ENCODE measurements at places on chromosomes 6 and 20.

DNA sequence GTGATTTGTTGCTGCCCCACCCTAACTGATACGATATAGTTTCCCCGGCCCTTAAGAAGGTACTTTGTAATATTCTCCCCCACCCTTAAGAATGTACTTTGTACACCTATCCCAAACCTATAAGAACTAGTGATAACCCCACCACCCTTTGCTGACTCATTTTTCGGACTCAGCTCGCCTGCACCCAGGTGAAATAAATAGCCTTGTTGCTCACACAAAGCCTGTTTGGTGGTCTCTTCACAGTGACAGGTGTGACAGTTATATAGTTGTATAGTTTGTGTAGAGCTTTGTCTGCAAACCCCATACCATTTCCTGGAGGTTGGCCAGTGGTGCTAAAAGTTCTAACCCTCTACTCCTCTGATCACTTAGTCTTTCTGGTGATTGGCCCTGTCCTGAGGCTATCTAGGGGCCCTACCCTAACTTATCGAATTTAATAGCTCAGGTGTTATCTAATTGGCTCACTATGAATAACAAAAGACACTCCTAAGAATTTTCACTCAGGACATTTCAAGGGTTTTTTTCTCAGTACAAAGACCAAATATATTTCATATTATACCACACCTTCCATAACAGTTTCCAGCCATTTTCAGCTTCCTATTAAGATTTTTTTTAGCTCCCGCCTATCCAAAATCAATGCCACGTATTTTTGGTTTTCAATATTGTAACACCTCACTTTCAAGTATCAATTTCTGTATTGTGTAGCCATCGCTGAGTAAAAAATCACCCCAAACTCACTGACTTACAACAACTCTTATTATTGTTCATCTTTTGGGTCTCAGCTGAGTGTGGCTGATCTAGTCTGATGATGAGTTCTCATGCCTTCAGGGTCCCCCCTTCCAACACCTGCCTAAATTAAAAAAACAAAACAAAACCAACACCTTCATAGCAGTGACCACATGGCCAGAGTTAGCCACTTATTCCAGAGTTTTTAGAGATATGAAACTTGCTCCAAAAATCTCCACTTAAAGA is 9.8 kb upstream of the BTN1A1 start:
- no peak for DNase-seq

DNA sequence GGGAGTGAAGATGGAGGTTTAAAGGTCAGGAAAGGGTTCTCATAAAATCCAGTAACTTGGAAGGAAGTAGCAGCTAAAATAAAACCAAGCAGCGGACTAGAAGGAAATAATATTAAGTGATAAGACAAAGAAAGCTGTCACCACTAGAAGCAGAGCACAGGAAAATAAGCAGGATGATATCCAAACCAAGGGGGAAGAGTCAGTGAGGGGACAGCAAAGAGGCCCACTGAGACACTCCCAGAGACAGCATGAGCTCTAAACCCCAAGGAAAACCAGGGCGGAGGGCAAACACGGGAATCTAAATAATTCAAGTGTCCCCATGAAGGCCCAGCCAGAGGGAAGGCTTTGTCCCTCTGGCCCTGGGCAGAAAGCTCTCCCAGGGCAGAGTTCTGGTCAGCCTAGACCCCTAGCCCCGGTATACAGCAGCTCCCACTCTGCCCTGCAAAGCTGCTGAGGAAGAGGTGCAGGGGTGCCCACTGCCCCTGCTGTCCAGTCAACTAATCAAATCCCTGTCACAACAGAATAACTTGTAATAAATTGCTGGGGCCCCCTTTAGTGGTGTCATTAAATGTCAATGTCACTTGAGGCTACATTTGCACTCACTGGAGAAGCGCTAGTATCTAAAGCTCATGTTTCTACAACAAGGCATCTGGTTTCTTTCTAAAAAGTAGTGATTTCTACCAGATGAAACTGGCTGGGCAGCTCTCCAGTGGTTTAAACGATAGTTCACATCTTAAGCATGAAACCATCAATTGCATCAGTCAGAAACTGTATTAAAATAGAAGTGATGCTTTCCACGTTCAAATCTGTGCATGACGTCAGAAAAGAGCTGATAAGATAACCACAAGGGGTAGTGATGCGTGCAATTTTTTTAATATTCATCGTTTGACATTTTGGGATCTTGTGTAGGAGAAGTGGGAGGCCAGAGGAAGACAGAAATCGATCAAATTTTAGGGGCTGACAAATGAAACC is 13.6 kb downstream of the PDE10A start:
- no peak for DNase-seq

- no peak for DNase-seq
These were observed 48.9 kb downstream of the ATXN1 start for GRCh38 chr6:16712255-16712930.

GRCh38 chr20:1622450-1622849 is 2.6 kb upstream of the SIRPB1 start:
- no peak for DNase-seq

DNA sequence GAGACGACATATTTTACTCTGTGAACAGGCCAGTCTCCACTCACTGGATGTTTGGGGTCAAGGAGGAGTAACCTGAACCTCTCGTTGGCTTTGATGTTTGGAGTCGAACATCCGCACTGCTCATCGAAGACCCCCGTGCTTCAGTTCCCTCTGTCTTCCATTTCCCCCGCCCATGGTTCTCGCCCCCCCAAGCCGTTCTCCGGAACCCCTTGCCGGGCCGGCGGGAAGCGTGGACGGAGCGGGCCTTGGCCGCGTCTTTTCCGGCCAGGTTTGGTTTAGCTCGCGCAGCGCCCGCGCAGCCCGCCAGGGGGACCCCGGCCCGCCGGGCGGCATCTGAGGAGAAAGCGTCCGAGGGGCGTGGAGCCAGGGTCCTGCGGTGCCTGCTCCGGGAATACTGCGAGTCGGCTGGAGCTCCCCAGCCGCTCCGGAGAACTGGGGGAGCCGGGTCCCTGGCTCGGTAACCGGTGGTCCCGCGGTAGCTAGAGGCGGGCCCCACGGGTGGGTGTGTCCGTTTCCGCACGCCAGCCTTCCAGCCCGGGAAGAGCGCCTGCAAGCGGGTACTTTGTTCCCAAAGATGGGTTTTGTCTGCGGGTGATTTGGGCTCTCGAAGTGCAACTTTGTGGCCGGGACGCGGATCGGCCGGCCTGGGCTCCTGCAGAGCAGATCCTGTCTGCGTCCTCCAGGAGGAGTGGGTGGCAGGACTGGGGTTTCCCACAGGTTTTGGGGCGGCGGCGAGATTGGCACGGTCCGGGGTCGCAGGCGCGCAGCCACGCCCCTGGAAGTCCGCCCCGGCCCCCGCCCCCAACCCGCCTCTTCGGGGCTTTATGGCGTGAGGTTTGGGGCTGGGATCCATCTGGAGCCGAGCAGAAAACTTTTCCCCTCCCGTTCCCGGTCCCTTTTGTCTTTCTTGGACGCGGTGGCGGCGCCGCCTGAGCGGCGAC is at the start of gene TMEM200A:
Gene TMEM200A (plus strand): TSS at position 852 of the 941 bp plus-strand sequence. CDS start 74,406 bp downstream, outside the sequence.
- DNase-seq, result no peak
